HS-5 (cell line): ENCODE measurements at places on chromosomes 13 and 19.

- peak; percentile 64 for DNase-seq
These were observed 209.1 kb upstream of the STARD13 start for GRCh38 chr13:33494596-33495204.

DNA sequence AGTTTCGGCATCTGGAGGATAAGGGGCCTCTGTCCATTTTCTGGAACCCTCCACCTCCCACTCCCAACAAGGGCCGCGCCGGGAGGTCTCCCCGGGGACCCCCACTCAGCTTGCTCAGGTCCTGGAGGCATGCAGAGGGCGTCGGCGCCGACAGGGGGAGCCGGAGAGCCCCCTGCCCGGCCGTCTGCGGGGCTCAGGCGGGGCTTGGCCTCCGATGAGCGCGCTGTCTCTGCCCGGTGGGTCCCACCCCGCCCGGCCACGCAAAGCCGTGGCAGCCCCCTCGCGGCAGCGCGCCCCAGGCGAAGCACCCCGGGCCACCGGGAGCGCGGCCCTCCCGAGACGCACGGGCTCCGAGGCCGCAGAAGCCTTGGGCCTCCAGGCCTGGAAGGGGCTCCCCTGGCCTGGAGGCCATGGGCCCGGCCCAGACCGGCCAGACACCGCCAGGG is 149.7 kb upstream of the ZNF536 start:
- DNase-seq: no peak

- no peak for DNase-seq
These were observed 498.4 kb upstream of the ARGLU1 start for GRCh38 chr13:107066355-107066754.

- no peak for DNase-seq
These were observed 97.5 kb downstream of the RAB20 start for GRCh38 chr13:110463871-110464510.

DNA sequence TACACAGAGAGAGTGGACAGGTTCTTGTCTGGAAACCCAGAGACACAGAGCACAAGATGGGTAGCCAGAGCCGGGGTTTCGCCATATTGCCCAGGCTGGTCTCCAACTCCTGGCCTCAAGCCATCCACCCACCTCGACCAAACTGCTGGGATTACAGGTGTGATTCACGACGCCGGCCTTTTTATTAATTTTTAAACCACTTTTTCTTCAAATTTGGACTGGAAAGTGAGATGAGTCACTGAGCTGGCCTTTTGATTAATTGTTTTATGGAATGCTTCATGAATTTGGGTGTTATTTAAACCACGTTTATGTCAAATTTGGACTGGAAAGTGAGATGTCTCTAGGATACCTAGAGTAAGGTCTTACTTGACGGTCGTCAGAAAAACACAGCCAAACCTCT is 12.1 kb upstream of the IGFL1 start:
- DNase-seq: no peak

GRCh38 chr13:40969169-40969901 is 49.8 kb downstream of the ELF1 start:
- DNase-seq: no peak

DNA sequence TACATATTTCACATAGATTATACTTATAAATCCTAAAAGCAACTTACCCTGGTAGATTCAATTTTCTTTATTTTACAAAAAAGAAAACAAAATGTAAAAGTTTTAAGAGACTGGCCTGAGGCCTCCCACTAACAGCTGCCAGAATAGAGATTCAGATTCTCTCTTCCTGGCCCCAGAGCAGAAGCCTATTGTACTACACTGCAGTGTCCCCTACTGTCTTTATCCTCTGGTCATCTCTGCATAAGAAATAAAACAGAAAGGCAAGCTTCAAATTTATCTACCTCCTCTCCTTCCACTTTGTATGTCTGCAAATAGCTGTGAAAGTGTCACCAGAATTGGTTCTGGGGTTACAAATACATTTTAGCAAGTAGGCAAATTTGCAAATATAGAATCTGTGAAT is 1004.1 kb upstream of the PCDH9 start:
- DNase-seq: no peak

- DNase-seq: no peak
These were observed 1551.9 kb downstream of the EFNB2 start for GRCh38 chr13:104983601-104984000.

DNA sequence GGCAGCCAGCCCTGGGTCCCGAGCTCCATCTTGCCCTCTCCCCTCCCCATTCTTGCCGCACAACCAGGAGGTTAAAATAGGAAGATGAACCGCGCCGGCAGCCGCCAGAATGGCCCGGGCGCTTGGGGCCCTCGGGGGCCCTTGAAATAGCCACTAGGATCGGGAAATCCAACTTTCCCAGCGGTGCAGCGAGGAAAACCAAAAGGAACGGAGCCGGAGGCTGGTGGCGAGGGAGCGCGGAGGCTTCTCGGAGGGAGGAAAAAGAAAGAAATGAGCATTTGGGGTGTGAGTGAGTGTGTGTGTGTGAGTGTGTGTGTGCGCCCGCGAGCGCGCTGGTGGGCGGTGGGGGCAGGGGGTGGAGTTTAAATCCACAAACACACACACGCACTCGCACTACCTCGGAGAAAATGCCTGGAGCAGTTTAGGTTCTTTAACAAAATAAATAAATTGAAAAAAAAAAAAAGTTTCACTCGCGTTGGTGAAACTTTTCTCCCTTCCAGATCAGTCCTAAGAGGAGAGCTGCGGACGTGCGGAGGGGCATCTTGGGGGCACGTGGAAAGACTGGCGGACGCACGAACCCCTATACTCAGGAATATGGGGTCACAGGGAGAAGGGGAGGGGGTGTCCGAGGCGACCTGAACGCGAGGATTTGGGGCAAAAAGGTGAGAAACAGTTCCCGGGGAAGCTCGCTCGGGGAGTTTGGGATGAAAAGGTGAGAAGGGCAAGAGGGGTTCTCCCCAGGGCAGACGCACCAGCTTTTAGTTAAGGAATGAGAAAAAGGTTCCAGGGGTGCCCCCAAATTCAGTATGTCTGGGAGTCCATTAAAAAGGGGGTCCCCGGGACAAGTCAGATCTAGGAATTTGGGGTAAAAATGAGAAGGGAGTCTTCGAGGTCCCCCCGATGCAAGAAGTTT is 1.3 kb downstream of the RFX2 start:
- DNase-seq: no peak

GRCh38 chr19:33705090-33705847 is 83.5 kb downstream of the CHST8 start:
- no peak for DNase-seq

DNA sequence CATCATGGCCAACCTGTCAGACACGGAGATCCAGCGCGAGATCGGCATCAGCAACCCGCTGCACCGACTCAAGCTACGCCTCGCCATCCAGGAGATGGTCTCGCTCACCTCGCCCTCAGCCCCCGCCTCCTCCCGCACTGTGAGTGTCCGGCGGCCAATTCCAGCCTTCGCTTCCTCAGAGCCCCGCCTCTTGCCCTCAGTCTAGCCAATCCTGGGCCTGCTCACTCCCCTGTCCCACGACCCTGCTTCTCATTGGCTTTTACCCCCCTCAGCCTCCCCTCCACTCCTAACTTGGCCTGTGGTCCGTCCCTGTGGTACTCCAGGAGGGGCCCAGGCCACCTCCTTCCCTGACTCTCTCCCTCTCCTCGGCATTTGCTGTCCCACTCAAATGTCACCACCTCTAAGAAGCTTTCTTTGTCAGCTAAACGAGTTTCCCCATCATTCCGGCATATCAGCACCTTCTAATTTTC is 12.3 kb downstream of the HRC start:
- peak; percentile 56 for DNase-seq

DNA sequence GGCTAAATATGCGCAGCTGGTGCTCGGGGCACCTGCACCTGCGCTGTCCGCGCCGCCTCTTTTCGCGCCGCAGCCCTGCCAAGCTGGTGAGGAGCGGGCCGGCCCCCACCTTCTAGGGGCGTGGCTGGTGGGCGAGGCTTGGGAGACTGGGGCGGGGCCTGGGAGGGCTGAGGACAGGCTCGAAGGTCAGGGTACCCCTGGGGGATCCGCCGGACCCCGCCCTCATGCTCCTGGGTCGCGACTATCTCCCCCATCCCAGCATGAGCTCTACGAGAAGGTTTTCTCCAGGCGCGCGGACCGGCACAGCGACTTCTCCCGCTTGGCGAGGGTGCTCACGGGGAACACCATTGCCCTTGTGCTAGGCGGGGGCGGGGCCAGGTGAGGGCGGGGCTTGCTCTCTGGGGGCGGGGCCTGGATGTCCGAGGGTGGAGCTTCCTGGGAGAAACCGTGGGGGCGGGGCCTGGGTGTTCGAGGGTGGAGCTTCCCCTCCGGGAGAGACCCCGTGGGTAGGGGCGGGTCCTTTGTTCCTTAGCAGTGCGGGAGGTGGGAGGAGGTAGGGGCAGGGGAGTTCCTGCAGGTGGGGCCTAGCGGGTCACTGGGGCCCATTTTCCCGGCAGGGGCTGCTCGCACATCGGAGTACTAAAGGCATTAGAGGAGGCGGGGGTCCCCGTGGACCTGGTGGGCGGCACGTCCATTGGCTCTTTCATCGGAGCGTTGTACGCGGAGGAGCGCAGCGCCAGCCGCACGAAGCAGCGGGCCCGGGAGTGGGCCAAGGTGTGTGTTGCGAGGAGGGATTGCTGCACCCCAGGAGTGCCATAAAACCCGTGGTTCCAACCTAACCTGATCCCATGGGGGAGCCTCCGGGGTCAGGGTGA is 19.7 kb downstream of the PNPLA6 start:
- no peak for DNase-seq

- no peak for DNase-seq
These were observed 22.3 kb upstream of the TFDP1 start for GRCh38 chr13:113562085-113562749.

DNA sequence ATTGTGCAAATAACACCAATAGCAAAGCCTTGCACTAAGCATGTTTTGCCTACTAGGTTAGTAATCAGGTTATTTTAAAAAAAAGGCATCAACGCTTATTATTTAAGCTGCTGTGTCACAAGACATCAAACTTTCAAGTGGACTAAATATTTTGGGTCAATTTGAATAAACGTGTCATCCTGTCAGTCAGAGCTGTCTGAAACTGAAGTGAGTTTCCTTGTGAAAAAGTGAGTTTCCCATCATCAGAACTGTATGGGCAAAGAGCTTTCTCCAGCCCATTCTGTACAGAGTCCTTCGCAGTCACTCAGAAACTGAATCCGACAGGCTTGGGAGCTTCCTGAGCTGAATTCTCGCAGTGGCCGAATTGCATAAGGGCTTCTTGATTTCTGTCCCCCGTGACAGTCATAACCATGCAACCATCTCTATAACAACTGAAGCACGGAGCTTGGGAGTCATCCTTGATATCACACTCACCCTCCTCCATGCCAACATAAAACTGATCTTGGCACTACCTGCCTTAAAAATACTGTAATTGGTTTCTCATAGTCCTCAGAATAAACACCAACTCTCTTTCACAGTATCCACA is 139.8 kb downstream of the MIPEP start:
- no peak for DNase-seq

DNA sequence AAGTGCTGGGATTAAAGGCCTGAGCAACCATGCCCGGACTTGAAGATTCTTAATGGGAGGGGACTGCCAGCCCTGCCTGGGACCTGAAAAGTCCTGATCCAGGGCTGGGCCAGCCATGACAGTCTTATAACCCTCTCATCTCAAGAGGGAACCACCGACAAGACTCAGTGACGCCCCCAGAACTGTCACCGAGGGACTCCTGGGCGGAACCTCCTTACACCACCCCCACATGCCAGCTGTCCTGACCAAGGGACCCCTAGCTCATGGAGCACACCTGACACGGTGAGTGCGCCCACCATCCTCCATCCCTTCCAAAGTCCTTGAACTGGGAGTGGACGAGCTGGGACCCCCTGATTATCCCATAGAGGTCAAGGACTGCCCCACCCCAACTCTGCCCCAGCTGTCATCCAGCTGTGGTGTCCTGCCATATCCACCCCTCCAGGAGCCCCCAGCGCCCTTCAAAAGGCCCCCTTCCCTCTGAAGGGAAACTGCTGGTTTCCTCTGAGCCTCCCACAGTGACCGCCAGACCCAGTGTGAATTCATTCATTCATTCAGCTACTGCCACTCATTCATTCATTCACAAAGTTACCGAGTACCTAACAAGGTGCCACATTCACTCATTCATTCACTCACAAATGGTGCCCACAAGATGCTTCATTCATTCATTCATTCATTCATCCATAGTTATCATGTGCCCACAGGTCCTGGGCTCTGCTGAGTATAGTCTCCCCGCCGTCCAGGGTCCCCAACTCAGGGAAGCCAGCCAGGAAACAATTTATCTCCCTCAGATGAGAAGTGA is 3.7 kb downstream of the NDUFA11 start:
- DNase-seq: no peak

DNA sequence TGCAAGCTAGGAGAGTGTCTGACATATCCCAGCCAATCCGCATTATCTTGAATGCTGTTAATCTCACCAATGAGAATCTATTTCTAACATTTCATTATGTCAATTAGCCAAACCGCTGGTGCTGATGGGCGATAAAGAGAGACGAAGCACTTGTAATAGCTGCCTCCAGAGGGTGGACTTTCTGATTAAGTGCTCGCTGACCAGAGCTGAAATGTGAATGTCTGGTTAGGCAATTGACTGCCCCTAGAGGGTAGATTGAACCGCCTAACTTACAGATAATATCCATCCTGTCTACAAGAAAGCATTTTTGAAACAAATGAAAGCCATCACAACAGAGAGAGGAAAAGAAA is 552 bp upstream of the GRWD1 start:
- DNase-seq: no peak

- no peak for DNase-seq
These were observed 46.4 kb downstream of the DLEU7 start for GRCh38 chr13:50797091-50797490.

- DNase-seq: no peak
These were observed 2.8 kb downstream of the MYADM start for GRCh38 chr19:53870485-53870844.

GRCh38 chr13:34308725-34309124 is 490.8 kb downstream of the RFC3 start:
- DNase-seq: no peak
